Left colon (tissue), 2 donors: ENCODE measurements at places on chromosomes 7 and 10. TPM values are rescaled to one million over a fixed set of nuclear protein-coding genes. Genes with fewer than 3 reads are reported as not detected.

CUZD1 gene
- 0.82 TPM for total RNA-seq

DNA sequence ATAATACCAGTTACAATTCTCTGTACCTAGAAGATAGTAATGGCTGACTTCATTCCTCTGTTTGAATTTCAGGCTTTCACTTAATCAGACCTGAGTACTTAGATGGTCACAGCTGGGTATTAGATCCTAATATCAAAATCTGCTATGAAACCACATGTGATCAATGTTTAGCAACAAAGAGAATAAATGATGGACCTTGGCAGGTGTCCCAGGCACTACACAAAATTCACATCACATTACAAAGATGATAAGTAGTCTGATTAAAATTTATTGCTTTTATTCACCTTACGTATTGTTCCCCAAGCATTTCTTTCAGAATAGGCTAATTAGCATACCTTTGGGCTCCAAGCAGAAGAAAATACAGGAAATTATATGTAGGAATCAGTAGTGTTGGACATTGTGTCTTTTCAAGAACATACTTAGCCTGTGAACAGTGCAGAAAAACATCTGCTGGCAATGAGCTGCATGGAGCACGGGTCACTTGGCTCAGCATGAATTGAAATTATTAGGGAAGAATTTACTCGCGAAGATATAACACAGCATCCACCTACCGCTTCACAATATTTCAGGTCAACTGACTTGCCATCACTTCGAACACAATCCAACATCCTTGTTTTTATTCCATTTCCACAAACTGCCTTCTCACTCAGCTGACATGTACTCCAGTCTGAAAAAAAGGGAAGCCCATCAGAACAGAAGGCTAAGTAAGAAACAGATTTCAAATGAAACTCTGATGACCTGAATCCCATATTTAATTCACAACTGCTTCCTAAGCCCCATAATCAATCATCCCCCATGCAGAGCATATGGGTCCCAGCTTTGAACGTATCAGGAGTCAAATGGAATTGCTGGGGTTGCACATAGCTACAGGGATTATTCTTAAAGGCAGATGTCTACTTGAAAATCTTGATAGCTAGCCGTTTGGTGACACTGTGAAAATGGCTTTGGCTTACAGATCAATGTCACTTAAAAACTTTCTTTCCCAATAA lies 421.0 kb downstream of the THSD7A start:
- no peak for DNase-seq

DNA sequence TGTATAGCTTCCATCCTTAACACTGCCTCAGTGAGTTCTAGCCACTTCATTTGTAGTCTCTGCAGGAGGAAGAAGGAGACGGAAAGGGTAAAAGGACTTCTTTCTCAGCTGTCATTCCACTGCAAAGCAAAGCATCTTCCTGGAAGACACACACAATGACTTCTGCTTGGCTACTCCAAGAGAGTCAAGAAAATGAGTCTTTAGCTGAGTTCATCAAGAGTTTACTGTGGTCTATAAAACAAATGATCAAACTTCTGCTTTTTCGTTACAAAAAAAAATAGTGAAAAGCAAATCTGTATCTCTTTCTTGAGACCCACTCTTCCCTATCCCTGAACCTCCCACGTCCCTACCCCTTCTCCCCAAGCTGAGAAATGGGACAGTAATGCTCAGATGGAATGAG lies 205.0 kb upstream of the AHR start:
- no peak for DNase-seq

SVIL gene
- 154 TPM for total RNA-seq

- DNase-seq, result peak; percentile 51
These were observed 287.1 kb upstream of the C7orf33 start for GRCh38 chr7:148303295-148304082.

GRCh38 chr7:40733578-40733977 lies 598.8 kb downstream of the SUGCT start:
- DNase-seq, result peak; percentile 11

DPP6 gene
- total RNA-seq, result 0.37 TPM

AGAP9 gene
- 5.2 TPM for total RNA-seq

NUTM2E gene
- total RNA-seq, result not detected

DNAJC12 gene
- 10.7 TPM for total RNA-seq

- DNase-seq, result no peak
These were observed 1.6 kb downstream of the TRRAP start for GRCh38 chr7:98879979-98880315.

DNA sequence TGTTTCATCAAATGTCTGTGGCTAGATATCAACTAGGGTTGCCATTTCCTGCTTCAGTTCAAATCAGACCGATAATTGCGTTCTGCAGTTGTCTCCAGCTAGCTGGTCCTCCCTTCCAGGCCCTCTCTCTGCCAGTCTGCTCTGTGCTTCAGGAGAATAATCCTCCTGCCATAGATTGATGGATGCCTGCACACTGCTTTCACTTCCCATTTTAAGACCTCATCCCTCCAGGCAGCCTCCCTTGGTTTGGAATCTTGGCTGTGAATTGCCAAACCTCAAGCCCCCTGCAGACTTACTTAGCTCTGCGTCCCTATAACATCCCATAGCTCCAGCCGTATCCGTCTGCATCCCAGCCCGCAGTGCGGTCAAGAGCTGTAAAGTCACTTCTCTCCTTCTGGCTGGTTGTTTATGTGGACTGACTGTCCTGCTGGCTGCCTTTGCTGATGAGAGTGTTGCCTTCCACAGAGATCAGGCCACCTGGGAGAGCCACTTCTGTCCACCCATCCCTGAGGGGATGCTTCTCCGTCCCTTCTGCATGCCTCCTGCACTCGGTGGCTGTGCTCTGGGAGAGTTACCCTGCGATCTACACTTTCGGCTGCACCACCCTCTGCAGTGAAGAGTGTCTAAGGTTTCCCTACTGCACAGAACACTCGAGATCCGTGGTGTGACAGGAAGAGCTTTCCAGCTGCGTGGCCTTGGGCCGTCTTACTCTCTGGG lies 22.4 kb upstream of the KLF6 start:
- no peak for DNase-seq

TEX47 gene
- total RNA-seq, result not detected

- no peak for DNase-seq
These were observed 51.1 kb downstream of the LMTK2 start for GRCh38 chr7:98157761-98158160.

MRPS24 gene
- total RNA-seq, result 94.7 TPM

DNA sequence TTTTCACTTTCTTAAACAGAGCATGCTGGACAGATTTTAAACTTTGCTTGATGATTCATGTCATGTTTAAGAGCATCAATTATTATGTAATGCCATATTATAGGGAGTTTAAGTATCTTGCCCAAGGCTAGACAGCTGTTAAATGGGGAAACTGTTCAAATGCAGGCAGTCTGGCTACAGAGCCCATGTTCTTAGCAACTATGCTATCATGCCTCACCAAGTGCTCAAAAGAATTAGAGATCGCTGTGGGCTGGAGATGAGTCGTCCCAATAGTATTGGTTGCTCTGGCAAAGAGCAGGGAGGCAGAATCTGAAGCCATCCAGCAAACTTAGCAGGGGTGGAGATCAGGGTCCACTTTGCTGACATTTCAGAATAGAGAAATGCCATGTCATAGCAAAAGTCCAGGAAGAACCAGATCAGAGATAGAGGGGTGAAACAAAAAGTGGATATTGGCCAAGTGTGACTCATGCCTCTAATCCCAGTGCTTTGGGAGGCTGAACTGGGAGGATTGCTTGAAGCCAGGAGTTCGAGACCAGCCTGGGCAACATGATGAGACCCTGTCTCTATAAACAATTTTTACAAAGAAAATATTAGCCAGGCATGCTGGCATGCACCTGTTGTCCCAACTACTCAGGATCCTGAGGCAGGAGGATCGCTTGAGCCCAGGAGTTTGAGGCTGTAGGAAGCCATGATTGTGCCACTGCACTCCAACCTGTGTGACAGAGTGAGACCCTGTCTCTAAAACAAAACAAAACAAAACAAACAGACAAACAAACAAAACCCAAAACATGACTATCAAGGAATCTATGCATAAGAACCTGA lies 57.8 kb downstream of the BAMBI start:
- DNase-seq, result no peak

ADAMTS14 gene
- 2.1 TPM for total RNA-seq

GRCh38 chr10:104642658-104643302 lies 1.7 kb downstream of the SORCS3 start:
- DNase-seq, result no peak

DNA sequence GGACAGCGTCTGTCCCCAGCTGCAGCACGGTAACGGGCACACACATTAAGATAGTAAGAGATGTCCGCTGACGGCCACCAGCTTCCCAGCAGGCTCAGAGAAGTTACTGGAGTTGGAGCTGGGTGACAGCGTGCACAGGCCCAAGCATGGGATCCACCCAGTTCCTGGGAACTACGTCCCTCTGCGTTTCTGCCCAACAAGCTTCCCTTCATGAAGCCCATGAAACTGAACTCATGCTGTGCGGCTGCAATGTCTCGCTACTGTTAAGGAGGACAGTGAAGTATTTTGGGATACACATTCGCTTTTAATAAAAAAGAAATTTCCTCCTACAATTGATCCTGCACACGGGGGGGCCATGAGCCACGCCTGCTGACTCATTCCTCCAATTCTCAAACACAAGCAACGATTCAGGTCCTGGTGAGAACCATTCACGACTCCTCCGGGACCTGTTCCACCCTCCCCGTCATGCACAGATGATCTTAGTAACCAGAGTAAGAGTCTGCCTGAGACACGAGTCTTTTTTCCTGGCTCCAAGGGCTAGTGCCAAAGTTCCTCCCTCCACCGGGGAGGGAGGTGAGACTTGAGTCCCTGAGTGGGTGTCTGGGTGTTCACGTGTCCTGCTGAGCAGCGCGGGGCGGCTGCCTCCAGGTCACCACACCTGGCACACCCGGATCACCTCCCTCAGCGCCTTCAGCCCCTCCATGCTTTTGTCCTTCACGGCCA lies 2.6 kb downstream of the PSMG3 start:
- DNase-seq, result peak; percentile 80

DNA sequence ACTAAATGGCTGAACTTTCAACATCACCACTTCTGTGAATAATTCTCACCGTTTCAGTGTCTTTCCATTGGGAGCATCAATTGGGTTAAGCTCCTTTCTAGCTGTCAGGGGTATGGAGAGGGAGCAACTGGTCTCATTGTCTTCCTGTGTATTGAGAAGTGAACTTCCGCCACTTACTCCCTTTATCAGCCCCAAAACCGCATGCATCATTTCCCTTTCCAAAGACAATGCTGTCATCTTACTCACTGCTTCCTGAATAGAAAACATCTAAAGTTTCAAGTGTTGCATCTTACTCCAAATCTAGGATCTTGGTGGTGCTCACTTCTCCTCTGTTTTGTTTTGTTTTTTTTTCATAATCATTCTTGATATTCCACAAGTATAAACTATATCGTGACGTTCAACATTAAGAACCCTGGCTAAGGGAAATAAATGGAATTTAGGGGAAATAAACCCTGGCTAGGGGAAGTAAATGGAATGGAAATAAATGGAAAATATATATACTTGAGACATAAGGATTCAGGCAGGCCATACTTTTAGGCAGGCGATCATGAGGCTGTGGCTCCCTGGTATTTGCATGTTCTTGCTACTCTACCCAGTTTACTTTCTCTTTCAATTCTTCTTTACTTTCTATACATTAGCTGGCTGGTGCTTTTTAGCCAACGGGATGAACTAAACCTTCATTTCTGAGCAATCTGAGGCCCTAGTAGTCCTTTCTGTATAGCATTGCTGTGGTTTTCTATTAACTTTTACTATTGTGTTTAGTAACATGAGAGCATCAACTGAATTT lies 371.9 kb downstream of the BMPER start:
- DNase-seq, result no peak

HABP2 gene
- total RNA-seq, result not detected

GRCh38 chr10:84140036-84140379 lies 699 bp downstream of the GHITM start:
- no peak for DNase-seq

MASTL gene
- total RNA-seq, result 8.4 TPM

- no peak for DNase-seq
These were observed 7.0 kb downstream of the FAM53B start for GRCh38 chr10:124737221-124737620.

ZNF33A gene
- total RNA-seq, result 32.9 TPM

- no peak for DNase-seq
These were observed 30.9 kb downstream of the GRID2IP start for GRCh38 chr7:6520163-6520981.
